ENCODE measurements at places on chromosomes 3 and 15.

DNA sequence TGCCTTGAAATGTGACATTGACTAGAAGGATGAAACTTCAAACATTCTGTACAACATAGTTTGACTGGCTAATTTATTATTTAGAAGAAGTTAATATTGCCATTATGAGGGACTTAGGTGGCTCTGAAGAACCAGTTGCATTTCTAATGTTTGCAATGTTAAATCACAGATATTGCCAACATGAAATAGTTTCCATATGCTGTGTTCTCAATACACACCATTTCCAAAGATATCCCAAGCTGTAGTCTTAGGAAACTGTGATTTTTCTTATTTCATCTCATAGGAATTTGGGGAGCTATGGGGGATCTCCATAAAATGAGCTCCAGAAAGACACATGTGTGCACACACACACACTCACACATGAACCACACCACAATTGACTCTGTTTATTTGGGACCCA is 36.3 kb downstream of the ALG1L2 start:
- DNase-seq: no peak

GRCh38 chr3:42174679-42175385 is 83.7 kb downstream of the TRAK1 start:
- DNase-seq: no peak

- DNase-seq: no peak
Observed at GRCh38 chr3:64381367-64381766, 156.1 kb upstream of the PRICKLE2 start.

DNA sequence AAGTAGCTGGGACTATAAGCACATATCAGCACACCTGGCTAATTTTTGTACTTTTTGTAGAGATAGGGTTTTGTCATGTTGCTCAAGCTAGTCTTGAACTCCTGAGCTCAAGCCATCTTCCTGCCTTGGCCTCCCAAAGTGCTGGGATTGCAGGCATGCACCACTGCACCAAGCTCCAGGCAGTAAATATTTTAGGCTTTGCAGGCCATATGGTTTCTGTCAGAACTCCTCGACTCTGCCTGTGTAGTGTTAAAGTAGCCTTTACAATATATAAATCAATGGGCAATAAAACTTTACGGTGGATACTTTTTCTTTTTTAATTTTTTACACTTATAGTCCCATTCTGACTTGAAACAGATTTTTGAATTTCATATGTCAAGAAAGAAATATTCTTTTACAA is 41.6 kb downstream of the DAG1 start:
- no peak for DNase-seq

GRCh38 chr15:57541805-57542504 is 49.7 kb upstream of the MYZAP start:
- no peak for DNase-seq

DNA sequence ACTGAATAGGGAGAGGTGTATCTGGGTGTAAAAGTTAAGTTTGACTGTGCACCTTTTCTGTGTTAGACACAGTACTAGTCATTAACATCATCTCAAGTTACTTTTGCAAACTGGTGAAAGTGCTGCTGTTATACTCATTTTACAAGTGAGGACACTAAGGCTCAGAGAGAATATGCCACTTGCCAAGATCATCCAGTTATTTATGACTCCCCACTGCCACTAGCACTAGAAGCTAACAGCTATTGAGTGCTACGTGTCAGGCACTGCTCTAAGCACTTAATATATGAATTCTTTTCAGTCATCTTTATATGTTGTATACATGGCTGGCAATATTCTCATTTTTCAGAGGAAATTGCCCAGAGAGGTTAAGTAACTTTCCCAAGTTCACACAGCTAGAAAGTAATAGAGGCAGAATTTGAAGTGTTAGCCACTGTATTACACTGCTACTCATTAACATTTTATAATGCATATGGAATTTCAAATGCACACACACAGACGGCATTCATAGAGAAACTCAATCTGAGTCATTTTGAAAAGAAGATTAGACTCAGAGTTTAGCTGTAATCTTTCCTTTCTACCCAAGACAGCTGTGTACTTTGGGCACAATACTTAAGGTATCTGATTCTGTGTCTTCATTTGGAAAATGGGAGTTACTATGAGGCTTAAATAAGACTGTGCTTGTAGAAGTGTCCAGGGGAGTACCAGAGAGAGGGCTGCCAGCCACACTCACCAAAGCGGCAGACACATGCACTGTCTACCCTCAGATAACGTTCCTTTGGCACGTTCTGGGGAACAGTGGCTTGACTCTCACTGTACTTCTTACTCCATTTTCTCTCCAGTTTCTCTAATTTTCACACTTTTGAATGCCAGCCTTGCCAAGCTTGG is 1.3 kb upstream of the MASP1 start:
- DNase-seq: no peak

GRCh38 chr15:87871258-87871681 is 385.3 kb downstream of the NTRK3 start:
- DNase-seq: no peak

- no peak for DNase-seq
Observed at GRCh38 chr3:187064210-187065115, 74.8 kb downstream of the RPL39L start.

- DNase-seq: no peak
Observed at GRCh38 chr3:76820481-76820880, 219.4 kb upstream of the ROBO2 start.

DNA sequence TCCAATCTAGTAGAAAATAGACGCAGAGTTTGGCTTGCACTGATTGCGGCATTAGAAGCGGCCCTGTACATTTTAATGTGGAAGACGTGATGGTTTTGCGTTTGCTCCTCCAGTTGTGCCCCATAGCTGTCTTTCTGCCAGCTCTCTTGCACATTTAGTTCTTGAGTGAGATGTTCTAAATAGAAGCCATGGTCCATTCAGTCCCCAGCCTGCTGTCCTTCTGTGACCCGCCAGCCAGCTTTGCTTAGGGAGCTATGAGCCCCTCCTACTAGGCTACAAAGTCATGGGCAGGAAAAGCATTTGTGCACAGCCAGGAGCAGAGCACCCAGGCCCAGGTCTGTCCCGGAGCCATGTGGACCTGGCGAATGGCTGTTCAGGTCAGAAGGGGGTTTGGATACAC is 50.3 kb downstream of the APBA2 start:
- DNase-seq: no peak

- no peak for DNase-seq
Observed at GRCh38 chr15:101351736-101352135, 56.7 kb upstream of the SNRPA1 start.

GRCh38 chr3:140187656-140188221 is 252.8 kb downstream of the CLSTN2 start:
- no peak for DNase-seq

DNA sequence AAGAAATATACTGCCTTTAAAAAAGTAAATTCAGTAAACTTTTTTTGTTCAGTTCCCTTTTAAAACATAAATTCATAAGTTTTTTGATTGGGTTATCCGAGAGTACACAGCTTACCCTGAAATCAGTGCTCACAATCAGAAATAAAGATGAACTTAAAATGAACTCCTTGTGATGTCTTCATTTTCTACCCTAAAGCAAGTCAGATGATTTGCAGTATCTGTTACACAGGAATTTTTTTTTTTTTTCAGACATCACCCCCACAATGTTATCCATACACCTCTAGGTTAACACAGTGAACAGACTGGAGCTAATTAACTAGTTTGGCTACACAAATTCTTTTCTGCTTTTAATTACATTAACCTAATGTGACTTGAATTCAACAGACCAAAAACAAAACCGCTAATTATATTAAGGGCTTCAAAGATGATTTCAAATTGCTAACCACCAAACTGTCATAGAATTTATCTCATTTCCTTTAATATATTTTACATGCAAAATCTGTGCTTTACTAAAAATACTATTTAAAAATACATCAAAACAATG is 1042.0 kb downstream of the ROBO1 start:
- no peak for DNase-seq

DNA sequence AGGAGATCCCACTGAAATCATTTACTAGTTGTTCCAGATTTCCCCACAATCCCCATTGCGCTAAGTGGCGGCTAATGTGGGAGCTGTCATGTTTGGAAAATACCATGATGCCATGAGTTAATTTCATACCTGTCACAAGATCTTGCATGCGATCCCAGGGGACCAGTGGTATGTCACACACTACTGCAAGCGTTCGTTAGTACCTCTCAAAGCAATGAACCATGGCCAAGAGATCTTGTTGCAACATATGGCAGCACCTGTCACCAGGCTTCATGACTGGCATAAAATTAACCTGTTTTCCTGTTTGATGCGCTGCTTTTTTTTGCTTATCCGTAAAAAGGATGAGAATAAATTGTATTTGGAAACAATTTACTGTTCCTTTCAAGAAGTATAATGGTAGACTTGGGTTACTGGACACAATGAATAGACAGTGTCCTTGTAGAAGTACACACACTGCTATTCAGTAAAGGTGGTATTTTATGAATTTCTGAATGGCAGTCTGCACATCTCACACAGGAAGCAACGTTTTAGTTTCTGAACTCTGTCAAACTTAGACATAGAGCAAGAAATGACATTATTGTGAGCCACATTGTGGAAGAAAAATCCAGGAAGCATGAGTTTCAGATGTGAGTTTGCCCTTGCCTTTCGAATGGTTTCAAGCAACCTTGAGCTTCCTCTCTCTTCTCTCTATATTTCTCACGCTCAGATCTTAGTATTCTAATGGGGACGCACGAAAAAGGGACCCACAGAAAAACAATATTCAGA is 81.9 kb downstream of the CHL1 start:
- no peak for DNase-seq

GRCh38 chr3:87209111-87209510 is 18.0 kb upstream of the CHMP2B start:
- no peak for DNase-seq

GRCh38 chr15:96331945-96332636 is 1.6 kb downstream of the NR2F2 start:
- no peak for DNase-seq

DNA sequence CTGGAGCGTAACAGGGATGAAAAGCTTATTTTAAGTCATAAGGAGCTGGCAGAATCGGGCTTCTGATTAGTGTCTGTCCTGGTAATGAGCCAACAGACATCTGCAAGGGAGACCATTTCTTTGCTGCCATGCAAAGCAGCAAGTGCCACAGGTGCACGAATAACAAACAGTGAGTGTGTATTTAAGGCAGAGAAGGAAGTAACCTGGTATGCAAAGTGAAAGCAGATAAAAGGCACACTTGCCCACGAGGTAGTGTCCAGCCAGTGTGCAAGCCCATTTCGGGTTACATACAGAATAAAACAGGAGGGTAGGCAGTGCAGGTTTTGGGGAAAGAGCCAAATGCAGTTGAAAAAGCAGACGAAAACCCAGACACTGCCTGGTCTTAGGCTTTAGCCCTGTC is 1153.7 kb downstream of the SI start:
- DNase-seq: no peak

GRCh38 chr3:84985795-84986194 is 27.0 kb downstream of the CADM2 start:
- no peak for DNase-seq

- DNase-seq: no peak
Observed at GRCh38 chr3:141686466-141687291, 51.4 kb upstream of the RNF7 start.

DNA sequence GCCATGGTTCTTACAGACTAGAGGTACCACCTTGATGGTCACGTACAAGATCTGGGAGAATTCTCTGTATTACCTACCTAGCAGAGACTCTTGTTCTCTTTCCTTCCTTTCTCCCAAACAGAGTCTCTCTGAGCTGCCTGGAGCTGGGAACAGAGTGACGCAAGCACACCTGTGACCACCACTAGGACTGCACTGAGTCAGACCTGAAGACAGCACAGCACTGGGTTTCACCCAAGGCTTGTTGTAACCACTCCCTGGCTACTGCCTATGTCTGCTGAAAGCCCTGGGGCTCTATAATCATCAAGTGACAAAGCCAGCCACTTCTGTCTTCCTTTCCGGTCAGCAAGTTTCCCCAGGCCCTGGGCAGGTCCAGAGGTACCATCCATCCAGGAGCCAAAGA is 293.3 kb upstream of the CNTN4 start:
- DNase-seq: no peak

- no peak for DNase-seq
Observed at GRCh38 chr3:173584093-173584837, 186.7 kb downstream of the NLGN1 start.

GRCh38 chr3:186583831-186584230 is 13.3 kb downstream of the DNAJB11 start:
- DNase-seq: no peak

DNA sequence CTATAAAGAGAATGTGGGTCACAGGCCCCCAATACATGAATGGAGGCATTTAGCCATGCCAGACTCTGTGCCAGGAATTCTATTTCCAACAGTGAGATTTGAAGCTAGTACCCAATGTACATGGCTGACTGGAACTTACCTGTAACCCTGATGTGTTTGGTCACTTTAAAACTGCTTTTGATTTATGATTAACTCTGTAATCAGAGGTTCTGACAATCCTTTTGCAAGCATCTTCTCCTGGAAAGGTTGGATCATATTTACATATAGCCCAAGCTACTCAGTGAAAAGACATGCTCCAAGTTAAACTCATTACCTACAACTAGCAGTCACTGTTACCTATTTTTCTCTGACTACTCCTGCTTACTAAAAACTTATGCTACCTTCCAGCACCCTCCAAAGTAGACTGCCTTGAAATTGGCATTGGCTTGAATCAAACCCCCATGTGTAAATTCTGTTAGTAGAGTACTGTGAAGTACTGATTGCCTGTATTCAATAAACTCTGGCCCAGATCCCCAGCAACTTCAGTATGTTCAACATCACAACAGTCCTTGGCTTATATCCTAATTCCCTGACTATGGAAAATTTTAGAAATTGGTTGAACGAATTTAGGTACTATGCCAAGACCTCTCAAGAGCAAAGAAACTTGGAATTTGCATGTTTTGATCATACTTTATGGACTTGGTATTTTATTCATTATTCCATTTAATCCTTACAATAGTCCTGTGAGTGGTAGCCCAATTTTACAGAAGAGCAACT is 665.6 kb upstream of the NECTIN3 start:
- no peak for DNase-seq

DNA sequence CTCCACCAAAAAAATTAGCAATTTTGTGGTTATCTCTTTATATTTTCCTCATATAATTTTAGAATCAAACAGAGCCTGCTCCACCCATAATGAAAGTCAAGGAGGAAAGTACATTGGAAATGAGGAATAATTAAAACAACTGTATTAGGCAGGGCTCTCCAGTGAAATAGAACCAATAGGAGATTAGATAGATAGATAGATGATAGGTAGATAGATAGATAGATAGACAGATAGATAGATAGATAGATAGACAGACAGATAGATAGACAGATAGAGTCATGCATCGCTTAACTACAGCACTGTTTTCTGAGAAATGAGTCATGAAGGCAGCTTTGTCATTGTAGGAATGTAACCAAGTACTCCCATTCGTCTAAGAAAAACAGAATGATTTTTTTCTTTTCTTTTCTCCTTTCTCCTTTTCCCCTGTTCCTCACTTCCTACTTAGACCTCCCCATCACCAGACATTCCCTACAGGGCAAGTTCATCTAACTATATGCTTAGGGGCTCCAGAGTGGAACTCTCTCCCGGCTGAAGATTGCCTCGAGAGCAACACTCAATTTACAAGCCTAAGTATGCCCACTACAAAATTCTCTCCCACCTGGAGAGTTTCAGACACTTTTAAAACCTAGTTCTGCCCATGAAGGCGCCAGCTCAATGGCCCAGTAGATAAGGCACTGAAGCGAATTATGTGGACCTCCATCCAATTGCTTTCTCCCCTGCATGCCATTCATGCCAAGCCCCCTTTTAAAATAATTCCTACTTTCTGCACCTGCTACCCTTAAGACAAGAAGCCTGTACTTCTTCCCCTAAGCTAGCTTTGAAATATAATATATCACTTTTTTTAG is 53.3 kb upstream of the LIPC start:
- no peak for DNase-seq

GRCh38 chr3:79183496-79183895 is 584.3 kb downstream of the ROBO1 start:
- DNase-seq: no peak

GRCh38 chr3:248864-249520 is 52.4 kb downstream of the CHL1 start:
- no peak for DNase-seq

All from activated gamma-delta T cell (primary cell).